Neural crest cell (in vitro differentiated cells): ENCODE measurements at places on chromosomes 7 and 10.
A peak's percentile ranks its signal among the peaks of the same experiment; 100 is the strongest.

- no peak for DNase-seq
These were observed 542.2 kb upstream of the FOXK1 start for GRCh38 chr7:4139656-4140625.

DNA sequence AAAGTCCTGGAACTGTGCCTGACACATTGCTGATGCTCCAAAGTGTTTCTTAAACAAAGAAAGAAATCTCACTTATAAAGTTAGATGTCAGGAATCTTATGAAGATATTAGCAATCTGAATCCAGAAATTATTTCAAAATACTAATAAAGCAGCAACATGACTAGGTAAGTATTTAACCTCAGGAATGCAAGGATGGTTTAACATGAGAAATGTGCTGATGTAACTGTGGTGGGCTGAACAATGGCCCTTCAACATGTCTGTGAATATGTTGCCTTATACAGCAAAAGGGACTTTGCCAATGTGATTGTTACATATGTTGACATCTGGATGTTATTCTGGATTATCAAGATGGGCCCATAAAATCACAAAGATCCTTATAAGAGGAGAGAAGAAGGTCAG lies 87.1 kb downstream of the TEX36 start:
- DNase-seq, result no peak

DNA sequence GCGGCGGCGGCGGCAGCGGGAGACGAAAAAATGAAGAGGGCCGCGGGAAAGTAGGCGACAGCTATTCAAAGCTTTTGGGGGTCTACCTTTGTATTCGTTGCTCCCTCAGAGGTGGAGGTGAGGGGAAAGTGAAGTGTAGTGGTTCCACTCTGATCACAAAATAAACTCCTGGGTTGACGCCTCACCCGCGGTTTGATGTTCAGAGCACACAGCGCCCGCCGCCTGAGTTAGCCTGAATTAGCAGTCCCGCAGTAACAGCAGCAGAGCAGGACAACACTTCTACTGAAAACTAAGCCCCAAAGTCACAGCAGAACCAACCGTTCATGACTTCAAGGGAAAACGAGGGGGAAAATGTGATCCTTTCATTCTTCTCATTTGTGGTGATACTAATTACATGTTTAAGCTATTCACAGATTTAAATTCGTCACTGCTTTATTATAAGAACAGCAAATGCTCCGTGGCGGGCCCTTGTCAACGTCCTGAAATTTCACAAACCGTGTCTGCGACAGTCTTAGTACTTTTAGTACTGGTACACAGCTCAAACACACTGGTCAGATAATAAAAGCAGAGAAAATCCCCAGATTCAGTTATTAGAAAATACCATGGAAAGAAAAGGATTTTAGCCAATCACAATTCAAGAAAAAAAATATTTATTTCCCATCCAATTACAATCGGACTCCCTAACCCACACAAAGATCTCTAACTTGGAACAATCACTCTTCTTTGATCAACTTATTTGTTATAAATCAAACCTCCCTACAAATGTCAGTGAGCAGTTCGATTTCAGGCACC lies 563 bp upstream of the JMJD1C start:
- DNase-seq, result no peak

GRCh38 chr10:35004651-35005050 lies 85.5 kb downstream of the CUL2 start:
- no peak for DNase-seq

DNA sequence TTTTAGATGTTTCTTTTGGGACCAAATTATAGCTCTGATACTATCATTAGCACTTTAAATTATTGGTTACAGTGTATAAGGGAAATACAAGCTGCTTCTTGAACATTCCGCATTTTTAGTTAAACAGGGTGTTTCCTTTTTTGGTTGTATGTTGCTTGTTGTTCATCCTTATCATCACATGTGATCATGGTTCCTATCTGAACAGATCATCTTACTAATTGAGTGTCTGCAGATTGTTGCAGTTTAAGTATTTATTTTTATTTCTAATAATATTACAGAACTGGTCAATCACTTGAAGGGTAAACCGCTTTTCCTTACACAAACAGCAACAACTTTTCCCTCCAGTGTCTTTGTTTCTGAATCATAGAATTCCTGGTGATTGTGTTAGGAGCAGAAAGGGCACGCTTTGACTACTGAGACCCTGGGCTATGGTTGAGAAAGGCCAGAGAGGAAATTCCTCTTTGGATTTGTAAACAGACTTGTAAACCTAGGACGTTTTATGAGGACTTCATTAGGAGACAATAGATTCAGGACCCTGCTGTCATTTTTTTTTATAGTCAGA lies 37.2 kb downstream of the CHN2 start:
- no peak for DNase-seq

DNA sequence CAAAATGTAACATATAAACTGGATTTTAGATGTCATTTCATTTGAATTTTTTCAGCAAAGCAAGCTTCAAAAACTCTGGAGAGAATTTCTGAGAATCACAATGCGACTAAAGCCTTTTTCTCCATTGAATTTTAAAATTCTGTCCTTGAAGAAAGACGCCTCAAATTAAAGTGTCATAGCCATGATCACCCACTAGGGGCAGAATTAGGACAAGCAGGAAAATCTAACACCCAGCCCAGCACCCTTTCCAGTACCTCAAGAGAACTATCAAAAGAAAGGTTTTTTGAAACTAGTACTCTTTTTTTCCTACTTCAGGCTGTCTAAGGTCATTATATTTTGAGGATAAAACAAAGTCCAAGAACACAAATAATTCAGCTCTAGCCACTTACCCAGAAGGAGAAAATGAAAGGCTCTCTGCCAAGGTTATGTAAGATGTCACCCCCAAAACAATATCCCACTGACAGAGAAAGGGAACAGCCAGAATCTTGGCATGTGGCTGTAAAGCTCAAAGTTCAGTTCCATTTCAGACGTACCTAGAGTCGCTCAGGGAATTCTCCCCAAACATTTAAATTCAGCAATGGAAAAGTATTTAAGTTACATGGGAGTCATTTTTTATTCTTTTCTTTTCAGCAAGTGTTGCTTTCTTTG lies 299.4 kb downstream of the SNX13 start:
- peak; percentile 34 for DNase-seq

DNA sequence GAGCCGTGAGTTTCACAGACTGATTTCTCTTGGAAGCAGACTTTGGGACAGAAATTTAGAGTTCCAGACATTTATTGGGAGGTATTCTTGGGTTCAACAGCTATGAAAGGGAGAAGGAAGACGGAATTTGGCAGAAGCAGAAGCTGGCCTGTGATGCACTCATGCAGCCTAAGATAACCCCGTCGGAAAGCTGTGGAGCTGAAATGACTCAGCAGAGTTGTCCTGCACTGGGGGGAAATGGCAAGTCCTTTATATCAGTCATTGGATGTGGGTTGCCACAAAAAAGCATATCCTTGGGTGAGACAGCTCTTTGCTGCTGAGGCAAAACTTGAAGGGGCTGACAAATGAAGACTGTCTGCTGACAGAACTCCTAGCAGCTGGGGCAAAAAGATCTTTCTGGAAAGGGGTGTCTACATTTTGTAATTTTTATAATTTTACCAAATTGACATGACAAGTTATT lies 11.5 kb upstream of the MICU1 start:
- no peak for DNase-seq

GRCh38 chr7:108285003-108285368 lies 154.8 kb upstream of the LAMB4 start:
- no peak for DNase-seq

DNA sequence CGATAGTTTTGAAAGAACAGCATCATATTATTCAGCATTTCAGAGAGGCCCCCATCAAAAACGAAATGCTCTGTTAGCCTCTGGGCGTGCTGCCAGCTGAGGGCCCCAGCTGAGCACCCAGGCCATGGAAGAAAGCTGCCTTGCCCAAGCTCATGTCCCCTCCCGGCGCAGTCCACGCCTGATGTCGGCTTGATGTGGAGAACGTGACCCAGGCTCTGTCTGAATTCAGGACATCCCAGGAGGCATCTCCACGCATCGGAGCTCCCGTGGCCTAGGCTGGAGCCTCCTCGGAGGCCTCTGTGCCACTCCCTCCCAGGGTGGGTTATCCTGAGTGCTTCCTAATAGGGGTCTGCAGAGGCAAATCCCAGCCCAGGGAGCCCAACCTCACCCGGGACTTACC lies 218.3 kb upstream of the AKR1E2 start:
- no peak for DNase-seq
